ENCODE measurements at places on chromosomes 7 and 10.

GRCh38 chr10:86179153-86179524 is 187.5 kb downstream of the GRID1 start:
- no peak for DNase-seq

DNA sequence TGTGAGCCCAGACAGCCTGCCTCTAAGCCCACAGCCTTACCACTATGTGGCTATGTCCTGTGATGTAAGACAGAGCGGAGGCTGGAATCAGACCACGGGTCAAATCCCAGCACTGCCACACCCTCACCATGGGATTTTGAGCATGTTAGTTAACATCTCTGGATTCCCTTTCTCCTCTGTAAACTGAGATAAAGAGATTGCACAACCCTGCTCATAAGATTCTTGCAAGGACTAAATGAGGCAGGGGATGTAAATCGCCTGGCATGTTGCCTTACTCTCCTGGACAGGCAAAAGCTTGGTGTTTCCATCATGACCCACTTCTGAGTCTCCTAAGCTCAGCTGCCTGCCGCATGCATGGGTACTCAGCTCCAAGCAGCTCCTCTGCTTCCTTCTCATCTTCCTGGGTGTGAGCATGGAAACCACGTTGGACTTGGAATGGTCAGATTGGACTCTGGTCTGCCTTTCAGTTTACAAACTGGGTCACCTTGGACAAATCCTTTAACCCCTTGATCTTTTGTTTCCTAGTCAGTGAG is 41.3 kb upstream of the MTURN start:
- no peak for DNase-seq

- DNase-seq: no peak
Measured at GRCh38 chr7:57425239-57425944, 24.6 kb upstream of the ZNF716 start.

DNA sequence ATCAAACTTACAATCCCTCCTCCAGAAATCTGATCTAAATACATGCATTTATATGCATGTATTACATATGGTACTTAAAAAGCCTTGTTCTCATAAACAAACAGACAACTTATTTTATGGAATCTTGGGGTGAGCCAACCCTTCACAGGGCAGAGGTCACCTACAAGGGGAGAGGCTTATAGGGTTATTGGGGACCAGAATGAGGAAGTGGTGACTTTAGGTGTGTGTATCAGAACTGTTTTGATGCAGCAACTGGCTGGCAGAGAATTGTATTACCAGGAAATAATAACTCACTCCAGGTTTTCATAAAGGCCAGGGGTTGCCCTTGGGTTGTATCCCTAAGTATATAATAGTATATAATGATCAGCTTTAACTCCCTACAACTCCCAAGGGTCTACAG is 91.1 kb downstream of the SVIL start:
- no peak for DNase-seq

DNA sequence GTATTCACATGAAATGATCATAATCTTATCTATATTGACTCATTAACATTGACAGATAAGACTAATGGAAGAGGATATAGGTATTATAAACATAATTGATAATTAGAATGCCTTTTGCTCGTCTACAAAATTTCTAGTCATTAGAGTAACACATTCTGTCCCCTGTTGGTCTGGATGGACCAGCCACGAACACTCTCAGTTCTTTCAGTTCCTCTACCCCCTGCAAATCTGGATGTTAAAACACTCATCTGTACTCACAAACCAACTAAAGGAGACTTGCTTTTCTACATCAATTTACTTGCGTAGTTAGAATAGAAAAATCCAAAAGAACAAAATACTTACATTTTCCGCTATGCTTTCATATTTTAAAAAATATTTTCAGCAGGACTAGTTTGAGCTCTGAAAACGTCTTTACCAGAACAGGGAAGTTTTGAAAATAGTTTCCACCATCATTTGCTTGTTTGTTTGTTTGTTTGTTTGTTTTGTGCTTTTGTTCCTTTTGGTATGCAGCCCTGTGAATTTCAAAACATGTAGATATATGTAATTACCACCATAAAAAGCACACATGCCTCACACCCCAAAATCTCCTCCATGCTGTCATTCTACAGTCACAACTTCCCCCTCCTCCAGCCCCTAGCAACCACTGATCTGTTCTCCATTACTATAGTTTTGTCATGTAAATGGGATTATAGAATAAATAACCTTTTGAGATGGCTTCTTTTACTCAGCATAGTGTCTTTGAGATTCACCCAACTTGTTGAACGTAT is 103.8 kb downstream of the FZD1 start:
- no peak for DNase-seq

DNA sequence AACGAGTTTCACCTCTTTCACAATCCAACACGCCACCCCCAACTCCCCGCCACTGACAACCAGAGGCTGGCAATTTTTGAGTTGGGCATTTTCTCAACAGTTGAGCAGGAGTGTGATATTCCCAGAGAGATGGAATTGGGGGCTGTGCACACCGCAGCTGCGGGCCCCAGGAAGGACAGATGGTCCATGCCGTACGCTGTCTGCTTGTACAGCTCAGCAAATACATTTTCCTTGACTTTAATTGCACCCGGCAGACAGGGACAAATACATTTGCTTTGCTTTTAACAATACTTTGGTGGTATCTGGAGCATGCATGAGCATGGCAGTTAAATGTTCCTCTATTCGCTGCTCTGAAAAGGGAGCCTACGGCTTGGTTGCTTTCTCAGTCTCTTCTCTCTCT is 354.2 kb upstream of the DPP6 start:
- no peak for DNase-seq

DNA sequence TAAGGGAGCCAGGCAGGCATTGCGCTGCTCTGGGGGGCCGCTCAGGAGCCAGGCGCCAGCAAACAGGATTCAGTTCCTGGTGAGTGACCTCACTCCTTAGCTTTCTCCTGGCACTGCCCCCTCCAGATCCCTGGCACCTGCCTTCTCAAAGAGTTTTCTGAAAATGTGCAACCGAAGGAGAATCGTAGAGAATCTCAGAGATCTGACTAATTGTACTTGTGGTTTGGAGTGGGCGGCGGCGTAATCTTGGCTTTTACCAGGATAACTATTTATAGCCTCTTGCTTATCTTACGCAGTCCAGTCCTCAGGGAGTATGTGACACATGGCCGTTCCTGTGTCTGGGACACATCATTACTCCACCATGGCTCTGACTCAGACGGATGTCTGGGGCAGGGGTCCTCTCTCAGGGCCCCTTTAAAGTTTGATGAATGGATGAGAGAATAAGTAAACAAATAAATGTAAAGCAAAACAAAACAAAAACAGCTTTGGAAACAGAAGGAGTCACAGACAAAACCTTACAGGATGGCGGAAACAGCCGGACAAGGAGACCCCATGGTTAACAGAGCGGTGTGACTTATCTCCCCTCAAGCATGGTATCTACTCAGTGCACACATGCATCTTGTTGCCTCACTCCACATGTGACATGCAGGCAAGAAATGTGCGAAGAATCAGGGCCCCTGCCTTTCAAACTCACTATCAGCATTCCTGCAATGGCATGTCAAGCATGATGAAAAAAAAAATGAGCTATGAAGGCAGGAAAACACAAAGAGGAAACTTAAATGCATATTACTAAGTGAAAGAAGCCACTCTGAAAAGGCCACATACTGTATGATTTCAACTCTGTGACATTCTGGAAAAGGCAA is 99.7 kb downstream of the TNS3 start:
- DNase-seq: no peak

DNA sequence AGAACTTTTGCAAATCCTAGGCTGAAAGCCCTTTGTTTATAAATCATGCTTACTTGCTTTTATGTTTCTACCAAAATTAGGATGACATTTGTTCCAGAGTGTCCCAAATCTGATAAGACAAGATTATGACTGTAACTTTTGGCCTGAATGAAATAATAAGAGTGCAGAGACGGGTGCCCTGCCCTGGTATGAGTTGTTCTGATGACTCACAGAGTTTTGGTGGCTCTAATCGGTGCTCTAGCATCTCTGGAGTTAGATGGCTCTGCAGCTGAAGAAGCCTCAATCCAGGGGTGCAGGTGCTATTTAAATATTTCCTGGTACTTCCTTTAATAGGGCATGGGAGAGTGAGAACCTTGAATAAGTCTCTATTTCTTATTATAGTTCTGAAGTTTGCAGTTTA is 102.2 kb upstream of the ELMO1 start:
- DNase-seq: no peak

DNA sequence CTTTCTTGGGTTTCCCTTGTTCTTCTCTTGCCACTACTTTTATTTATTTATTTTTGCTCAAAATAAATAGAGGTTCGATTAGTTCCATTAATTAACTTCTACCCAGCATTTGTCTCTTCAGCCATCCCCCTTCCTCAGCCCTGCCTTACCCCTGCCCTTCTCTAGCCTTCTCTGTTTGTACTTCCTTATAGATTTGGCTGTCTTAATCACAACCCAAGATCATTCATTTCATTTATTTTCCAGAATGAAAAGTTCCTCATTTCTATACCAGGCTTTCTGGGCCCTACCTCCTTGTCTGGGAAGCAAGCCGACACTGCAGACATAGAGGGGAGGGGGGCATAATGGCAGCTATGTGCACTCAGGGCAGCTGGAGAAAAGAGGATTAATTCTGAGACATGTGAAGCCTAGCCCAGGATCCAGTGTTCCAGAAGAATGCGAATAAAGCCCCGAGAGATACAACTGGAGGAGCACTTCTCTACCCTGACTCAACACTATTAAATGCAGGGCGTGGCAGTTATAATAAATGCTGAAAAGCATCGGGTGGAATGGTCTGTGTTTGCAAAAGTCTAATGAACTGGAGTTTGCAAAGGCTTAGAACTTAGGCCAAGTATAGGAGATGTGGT is 6.4 kb upstream of the PDCD4 start:
- no peak for DNase-seq

GRCh38 chr10:101229266-101230182 is at the start of gene LBX1:
Gene LBX1 (minus strand): TSS chr10:101229463. CDS start chr10:101228815, 648 bp downstream.
- DNase-seq: no peak

DNA sequence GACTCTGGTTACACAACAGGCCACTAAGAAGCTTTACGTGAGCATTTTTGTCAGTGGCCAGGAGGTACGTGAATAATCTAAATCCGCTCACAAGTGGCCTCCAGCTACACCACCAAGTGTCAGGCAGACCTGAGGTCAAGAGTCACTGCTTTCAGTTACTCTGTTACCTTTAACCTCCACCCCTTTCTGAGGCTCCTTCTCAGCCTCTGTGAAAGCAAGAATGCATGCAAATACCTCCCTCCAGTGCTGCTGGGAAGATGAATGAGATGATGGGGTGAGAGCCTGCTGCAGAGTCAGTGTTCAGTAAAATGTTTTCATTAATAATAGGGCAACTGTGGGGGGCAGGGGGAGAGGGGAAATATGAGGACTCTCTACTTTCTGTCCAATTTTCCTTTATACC is 11.2 kb downstream of the DDC start:
- DNase-seq: no peak

DNA sequence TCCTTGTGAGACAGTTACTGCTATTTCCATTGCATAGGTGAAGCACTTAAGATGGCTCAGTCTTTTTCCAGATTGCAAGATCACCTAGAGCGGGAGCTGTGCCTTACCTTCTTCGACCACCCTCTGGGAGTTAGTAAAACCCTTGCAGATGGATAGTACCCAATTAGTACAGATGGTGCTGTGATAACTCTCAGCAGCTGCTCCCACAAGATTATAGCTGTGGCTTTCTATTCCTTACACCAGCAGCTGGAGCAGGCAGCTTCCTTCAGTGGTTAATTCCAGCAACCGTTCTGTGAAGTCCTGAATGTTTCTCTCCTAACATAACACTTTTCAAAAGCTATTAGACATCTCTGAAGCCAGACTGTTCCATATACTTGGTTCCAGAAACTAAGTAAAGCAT is 796.8 kb downstream of the XPNPEP1 start:
- no peak for DNase-seq

- no peak for DNase-seq
Measured at GRCh38 chr10:118720685-118721538, 33.9 kb downstream of the CACUL1 start.

- no peak for DNase-seq
Measured at GRCh38 chr7:70426249-70426880, 705.6 kb upstream of the GALNT17 start.

DNA sequence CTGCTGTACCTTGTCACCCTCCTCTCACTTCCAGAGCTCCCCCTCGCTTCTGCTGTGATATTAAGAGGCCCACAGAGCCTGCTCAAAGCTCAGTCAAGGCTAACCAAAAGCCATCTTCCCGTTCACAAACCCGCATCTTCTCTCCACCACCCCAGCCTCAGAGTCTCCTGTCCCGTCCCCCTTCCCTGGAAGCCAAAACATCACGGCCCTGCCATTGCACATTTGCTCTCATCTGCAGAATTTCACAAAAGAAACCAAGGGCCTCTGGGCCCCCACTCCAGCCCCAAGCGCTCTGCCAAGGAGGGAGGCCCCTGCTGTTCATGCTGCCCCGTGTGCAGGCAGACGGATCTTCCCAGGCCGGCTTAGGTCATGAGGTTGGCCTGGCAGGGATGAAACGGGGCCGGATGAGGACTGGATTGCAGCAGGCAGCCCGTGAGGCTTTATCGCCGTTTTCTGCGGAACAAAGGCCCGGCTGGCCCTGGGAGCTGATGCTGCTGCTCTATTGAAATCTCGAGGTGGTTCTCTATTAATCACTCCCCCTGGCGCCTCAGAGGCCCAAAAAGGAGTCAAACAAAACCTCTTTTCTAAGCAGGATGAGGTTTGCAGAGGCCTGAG is 31.6 kb upstream of the FOXK1 start:
- no peak for DNase-seq

DNA sequence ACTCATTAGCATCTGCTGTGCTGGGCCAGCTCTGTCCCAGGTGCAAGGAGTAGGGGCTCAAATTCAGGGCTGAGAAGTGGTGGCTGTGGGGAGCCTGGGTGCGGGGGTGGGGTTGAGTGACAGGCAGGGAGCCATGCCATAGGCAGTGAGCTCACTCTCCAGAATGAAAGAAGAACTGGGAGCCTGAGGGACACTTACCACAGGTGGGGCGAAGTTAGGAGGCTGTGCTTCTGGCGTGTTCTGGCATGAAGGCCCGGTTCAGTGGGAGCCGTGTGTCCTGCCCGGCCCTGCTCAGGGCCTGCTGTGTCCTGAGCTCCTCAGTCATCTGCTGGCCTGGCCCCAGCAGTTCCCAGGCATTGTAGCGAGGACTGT is 62.5 kb downstream of the MKI67 start:
- no peak for DNase-seq

DNA sequence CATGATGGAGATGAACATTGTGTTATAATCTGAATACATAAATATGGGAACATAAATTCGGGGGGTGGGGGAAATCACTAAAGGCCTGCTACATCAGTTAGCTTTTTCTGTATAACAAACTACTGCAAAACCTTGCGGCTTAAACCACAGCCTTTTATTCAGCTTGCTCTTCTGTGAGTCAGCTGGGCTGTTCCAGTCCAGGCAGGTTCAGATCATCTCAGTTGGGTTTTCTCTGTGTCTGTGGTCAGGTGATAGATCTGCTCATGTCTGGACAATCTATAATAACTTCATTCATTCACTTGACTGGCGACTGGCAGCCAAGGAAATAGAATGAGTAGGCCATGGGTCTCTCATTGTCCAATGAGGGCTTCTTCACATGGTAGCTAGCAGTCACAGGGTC is 23.5 kb downstream of the HTR7 start:
- DNase-seq: no peak

GRCh38 chr10:121592155-121592890 is 5.9 kb downstream of the FGFR2 start:
- DNase-seq: no peak

All from activated CD8-positive, alpha-beta memory T cell treated with anti-CD3 and anti-CD28 coated beads for 48 hours (primary cell).